ENCODE measurements at places on chromosomes 16 and 17.

DNA sequence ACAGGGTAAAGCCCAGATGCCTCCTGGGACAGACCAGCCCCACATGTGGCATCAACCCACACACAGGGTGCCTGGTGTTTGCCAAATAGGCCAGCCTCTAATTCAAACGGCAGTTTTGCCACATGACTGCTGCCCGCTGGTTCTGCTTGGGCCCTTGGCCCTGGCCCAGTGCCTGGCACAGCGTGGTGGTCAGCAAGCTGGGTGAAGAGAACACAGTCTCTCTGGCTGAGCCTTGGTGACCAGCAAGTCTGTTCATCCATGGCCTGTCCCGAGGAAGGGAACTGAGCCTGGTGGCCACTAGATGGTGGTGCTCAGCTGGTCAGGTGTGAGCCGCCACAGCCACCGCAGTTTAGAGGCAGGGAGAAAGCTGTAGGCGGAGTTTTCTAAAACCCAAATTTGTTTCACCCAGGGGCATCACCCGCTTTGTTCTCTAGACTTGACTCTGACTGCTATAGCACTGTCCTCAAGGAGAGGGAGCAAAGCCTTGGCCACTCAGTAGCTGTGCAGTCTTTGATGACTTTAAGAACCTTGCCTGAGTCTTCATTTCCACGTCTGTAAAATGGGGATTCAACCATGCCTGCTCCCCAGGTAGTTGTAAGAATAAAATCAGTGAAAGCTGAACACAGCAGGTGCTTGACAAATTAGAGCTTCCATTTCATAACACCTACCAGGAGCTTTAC is 4.7 kb upstream of the GFAP start:
- peak; percentile 31 for DNase-seq

GRCh38 chr16:57486858-57487834 is 853 bp upstream of the DOK4 start:
- DNase-seq, result no peak

DNA sequence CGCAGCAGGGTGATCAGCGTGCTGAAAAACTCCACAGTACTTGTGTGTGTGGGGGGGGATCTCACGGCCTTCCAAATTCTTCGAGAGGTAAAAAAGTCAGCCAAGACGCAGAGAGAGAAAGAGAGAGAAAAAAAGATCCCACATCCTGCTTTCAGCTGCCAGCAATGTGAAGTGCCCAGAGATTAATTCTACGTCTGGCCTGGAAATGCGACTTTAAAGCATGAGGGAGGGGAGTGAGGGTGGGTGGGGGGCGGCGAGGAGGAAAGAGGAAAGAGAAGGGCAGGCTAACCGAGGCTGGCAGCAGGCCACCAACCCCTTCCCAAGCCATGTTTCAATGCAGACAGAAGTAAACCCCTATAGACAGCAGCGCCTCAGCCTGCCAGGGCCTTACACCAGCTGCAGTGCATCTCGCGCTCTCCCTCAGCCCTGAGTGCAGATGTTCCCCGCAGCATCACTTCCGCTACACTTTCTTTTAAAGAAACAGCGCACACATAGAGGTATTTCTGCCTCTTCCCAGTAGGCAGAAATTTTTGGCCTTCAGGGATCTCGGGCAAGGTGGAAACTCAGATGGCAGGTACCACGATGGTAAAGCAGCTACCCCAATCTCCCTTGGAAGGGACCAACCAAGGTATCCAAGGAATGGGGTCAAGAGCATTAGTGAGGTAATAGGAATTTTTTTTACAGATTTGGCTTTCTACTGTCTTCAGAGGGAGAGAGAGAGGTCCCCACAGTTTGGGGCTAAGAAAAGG is 87.8 kb downstream of the SMG6 start:
- peak; percentile 99 for DNase-seq

DNA sequence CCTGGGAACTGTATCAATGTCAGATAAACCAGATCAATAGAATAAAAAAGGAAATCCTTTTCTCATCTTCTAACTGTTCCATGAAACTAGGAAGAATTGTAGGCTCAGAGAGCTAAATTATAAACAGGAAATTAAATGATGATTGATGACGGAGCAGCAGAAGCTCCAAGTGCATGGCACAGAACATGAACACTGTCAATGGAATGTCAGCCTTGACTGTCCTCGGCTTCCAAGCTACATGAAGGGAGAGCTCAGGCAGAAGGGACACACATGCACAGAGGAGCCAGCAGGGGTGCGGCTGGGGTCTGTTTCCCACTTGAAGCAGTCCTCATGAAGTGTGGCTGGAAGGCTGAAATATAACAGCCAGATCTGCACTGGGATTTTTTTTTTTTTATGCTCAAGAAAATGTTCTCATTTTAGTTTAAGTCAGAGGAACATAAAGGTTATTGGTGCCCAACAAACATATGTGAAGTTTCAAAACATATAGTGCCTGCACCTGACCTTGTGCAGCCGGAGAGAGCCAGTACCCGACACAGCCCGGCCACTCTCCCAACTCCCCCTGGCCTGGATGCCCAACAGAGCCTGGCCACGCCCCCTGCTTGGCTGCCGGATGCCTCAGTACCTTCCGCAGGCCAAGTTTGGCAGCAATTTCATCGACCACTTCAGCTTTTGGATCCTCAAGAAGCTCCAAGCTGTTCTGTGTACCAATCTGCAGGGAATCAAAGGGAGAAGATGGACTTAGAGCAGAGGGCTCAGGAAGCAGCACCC is 37.0 kb downstream of the NPLOC4 start:
- peak; percentile 46 for DNase-seq

DNA sequence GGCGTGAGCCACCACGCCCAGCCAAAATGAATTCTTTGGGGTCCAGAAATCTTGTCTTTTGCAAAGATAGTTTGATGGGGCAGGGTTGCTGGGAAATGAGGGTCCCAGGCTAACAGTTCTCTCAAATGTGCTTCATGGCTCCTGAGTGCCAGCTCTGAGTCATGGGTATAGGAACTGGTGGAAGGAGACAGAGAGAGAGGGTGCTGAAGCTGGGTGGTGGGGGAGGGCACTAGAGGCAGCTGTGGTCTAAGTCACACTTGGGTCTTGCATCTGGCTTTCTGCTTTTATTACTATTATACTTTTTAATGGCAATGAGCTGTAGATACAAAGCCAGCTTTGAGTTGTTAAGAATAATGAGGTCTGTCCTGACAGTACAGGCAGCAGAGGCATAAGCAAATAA is 54.6 kb downstream of the PRKCA start:
- DNase-seq, result no peak

- DNase-seq, result no peak
These were observed 27.2 kb upstream of the ITGA3 start for GRCh38 chr17:50028736-50029120.

GRCh38 chr17:67434061-67434525 is 57.0 kb downstream of the PITPNC1 start:
- DNase-seq, result no peak

- no peak for DNase-seq
These were observed 9.7 kb upstream of the BAHCC1 start for GRCh38 chr17:81385320-81386111.

DNA sequence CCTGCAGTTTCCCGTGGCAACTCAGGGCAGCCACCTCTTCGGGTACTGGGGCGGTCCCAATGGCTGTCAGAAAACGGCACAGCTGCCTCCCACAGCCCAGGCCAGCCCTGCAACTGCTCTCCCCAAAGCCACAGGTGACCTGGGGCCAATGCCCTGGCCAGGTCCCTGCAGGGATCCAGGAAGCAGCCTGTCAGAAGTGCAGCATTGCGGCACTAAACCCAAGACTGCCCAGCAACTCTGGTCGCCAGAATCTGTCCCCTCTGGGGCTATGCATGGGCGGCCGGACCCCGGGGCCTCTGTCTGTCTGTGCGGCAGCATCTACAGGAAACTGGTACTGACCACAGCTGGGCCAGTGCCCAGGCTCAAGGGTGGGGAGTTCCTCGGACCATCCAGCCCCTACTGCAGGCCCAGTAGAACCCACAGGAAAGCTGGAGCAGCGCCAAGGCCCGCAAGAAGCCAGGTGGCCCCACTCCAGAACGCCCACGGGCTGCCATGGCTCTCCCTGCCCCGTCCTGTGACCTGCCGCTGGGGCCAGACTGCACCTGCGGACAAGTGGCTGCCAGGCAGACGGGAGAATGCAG is 5.5 kb downstream of the CYBC1 start:
- no peak for DNase-seq
